Astrocyte of the cerebellum (primary cell): ENCODE measurements at places on chromosomes 1 and 21.

DNA sequence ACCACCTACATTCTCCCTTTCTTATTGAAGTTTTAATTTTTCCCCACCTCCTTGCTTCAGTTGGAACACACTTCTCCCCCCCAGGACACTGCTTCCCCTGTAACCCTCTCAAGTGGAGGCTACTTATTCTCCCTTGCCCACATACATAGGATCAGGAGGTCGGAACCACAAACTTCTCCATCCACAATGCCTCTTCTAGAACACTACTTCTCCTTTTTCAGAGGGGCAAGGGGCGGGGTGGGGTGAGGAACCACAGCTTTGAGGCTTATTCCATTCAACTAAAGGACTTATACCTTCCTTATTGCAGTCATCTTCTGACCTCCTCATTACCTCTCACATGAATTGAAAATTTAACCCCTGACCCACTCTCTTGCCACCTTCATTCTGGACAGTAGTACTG is 81.3 kb downstream of the NEK7 start:
- no peak for DNase-seq

- DNase-seq, result no peak
Measured at GRCh38 chr21:39842741-39843459, 24.3 kb upstream of the PCP4 start.

GRCh38 chr1:87117761-87118368 is 203.4 kb downstream of the HS2ST1 start:
- no peak for DNase-seq

GRCh38 chr1:181318858-181319235 is 164.5 kb upstream of the CACNA1E start:
- no peak for DNase-seq

- DNase-seq, result peak; percentile 44
Measured at GRCh38 chr1:224434691-224435317, at the start of gene WDR26. WDR26 (minus strand) TSS chr1:224434797.

GRCh38 chr21:30245061-30245460 is 29.2 kb upstream of the CLDN8 start:
- DNase-seq, result no peak

DNA sequence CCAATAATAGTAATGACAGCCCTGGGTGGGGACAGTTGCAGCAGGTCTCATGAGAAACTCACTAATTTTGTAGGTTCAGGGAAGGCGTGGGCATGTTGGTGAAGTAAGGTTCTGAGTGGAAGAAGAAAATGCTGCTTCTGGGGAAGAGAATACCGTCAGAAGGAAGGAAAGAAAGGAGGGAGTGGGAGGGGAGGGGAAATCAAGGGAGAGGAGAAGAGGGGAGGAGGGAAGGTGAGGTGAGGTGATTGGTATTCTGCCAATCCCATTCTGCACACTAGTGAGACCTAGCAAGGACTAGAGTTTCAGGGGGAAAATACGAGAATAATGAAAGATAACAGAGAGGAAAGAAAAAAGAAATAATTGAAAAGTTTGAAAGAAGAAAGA is 32.4 kb upstream of the MGST3 start:
- DNase-seq, result no peak

- no peak for DNase-seq
Measured at GRCh38 chr1:47510282-47510811, 72.5 kb downstream of the FOXD2 start.

- peak; percentile 24 for DNase-seq
Measured at GRCh38 chr21:15667010-15667409, 62.8 kb upstream of the USP25 start.

GRCh38 chr1:161738627-161739287 is 10.8 kb upstream of the DUSP12 start:
- peak; percentile 48 for DNase-seq

DNA sequence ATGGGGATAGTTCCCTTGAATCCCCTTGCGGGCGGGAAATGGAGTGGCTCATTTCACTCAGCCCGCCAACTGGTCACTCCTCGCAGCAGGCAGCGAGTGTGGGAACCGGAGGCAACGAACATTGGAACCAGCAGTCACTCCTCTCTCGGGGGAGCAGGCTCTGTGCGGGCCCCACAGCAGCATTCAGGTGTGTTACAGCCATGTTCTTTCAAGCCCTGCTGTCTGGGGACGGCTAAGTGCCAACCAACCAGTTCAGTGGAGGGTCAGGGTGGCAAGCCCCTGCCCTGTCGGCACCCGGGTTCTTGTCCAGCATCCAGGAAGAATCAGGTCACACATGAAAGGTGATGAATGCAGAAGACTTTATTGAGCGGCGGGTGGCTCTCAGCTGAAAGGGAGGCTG is 370.5 kb downstream of the NUF2 start:
- no peak for DNase-seq

DNA sequence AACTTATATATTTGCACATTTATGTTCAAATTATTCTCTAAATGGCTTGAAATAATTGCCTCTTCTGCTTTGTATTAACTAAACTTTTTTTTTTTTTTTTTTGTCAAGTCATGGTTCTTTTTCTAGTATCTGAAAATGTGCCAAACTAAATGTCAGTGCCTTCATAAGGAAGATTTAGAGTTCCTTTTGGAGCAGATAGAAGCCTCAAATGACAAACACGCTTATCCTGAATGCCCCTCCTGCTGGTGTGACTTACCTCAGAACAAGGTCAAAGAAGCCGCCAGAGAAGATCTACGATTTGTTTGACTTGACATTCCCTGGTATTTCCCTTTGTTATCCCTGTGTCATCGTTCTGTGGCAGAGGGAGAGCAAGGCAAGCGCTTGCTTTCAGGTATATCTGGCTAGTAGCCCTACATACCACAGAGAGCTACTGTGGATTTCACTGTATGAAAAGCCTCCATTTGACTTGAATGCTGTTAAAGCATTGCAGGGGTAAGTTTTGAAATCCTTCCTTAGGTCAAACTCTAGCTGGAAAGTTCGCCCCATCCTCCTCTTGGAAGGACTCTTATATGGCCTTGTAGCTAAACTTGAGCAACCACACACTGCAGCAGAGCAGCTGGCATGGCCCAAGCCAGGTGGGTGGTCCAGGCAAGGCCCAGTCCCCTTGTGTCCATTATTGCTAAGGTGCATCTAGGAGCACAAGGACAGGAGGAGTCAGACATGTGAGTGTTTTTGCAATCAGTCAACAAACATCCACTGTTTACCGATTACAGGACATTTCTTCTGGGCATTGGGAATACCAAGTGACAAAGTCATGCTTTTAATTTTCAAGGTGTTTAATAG is 285.4 kb upstream of the USP25 start:
- DNase-seq, result no peak

GRCh38 chr1:241612533-241613477 is 27.4 kb downstream of the CHML start:
- DNase-seq, result peak; percentile 72

DNA sequence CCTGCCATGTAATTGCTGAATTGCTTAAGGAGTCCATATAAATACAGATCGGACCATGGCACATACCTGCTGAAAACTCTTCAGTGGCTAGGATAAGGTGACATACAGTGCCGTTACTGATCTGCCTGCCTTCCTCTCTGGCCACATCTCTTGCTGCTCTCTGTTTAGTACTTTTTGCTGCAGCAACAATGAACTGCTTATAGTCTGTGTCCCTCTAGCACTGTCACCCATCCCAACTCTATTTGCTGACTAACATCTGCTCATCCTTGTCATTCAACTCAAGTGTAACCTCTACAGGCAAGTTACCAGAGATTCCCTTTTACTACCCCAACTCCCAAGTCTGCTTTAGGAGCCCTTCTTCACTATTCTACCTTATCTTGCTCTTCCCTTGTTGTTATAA is 65.6 kb downstream of the GTF2B start:
- no peak for DNase-seq

GRCh38 chr1:38328278-38329035 is 281.9 kb upstream of the POU3F1 start:
- no peak for DNase-seq

DNA sequence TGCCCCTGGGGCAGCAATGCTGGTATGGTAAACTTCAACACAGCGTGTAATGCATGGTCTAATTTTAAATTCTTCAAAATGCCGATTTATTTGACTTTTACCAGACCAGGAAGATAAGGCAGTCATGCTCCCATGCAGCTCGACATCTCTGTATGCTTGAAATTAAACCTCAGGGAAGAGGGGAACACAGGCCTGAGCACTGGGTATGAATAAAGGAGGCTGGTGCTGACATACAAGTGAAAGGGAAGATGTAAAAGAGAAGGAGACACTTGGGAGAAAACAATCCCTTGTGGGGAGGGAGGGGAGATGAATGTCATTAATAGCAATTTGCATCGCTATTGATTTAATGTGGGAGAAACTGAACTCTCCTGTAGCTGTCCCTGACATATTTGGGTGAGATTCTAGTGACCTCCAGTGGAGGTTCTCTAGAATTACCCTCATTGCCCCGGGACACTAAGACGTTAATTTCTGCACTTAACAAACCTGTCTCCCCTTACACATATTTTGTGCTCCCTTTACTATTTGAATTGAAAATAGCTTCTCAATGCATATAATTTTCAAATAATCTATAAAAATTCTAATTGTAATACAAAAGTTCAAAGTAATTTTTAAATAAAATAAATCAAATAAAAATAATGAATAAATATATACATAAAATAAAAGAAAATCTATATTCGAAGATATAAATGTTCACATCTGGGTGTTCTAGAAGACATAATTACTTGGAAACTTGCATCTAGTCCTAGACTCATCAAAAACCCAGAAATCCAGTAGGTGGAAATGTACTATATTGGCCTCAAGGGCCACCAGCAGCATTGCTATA is 283.1 kb downstream of the LMX1A start:
- DNase-seq, result peak; percentile 45

DNA sequence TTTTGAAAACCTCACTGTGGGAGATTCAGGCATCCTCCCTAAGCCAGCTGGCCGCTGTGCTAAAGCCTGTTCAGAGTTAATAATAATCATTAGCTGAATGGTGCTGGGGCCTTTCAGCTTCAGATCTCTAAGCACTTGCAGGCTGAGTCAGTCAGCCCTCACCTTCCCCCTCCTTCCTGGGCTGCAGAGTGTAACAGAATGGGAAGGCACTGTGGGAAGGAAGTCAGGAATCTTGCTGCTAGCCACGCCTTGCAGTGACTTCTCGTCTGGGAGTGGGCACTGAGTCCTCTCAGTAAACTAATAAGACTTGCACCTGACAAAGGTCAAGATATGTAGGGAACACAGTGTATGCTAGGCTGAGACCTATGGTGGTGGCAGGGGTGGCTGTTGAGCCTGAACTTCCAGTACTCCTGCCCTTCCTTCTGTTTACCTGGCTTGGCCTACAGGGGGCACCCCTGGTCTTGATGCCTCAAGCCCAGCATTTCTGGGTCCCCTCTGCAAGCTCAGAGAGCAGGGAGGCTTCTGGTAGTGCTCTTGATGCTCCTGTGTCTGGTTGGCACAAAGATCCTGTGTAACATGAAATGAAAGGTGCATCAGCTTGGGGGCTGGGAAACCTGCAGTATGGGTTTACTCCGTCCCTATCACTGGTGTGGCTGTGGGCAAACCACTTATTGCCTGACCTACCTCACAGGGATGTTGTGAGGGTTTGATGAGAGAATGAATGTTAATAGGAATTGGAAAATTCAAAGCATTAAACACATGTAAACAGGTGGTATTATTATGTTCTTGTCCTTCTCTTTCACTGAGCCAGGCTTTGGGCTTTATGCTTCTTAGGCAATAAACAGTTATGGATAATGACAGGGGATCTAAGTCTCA is 6.0 kb downstream of the CYB561D1 start:
- no peak for DNase-seq

DNA sequence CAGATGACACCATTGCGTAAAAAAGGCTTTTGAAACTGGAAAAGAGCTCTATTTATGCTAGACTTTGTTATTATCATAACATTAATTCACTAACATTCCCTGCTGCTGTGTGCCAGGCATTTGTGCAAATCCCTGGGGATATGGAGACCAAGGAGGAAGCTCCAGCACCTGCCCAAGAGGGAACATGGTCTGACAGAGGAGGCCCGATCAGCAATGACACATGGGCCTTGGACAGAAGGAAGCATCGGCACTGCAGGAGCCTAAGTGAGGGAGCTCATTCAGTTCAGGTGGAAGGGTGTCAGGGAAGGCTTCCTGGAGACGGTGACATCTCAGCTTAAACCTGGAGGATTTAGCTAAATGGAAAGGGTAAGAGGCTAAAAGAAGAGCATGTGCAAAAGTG is 13.9 kb downstream of the CAMK2N1 start:
- no peak for DNase-seq

GRCh38 chr1:183674886-183675285 is 21.8 kb upstream of the APOBEC4 start:
- DNase-seq, result no peak

DNA sequence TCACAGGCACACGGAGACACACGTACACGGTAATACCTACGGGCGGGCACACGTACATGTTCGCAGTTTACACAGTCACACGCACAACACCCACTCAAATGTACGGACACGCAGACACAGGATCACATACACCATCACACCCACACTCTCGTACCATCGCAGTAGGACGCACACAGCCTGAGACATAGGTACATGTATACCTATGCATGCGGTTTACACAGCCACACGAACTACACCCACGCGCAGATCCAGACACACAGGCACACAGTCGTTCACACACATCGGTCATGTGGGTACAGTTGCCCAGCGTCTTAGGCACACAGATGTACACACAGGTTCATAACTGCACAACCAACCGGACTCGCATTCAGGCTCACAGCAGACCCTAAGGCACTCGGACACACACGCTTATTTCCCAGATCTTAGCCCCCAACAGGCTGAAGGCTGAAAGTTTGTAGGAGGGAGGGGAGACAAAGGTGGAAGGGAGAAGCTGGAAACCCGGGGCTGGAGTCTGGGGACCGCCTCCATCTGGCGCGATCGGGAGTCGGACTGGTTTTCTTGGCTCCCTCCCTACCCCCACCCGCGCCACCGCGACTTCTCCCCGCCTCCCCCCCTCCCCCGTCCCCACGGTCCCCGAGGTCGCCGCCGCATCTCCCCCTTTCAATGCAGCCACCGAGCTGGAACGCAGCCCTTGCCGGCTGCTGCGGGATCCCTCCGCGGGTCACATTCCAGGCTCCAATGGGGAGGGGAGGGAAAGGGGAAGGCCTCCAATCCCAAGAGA is 51.9 kb upstream of the SYNC start:
- DNase-seq, result no peak

GRCh38 chr1:145711213-145711651 is 4.1 kb upstream of the PDZK1 start:
- DNase-seq, result no peak

GRCh38 chr1:246404078-246404477 is 103.0 kb downstream of the SMYD3 start:
- no peak for DNase-seq

DNA sequence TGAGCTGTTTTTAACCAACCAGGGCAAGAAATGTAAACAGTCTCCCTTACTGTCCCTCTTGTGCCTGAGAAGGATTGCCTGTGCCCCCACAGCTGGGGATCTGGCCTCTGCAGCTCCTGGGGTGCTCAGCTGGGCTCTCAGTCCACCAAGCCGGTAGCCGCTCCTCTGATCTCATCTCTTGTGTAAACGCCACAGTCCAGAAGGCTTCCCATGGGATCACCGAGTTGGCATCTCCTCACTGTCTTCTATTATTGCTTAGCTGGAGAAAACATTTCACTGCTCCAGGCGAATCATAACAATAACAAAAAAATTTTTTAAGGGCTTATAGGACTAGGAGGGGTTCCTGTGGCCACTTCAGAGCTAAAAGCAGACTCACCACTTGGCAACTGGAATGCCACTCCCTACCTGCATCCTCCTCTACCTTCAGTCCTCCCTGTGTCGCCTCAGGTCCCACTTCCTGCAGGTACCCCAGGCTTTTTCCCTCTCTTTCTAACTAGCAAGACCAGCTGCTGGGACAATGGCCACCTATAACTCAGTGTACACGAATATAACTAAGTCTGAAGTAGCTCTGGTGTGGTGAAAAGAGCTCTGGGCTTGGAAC is 75.8 kb downstream of the ATP1A1 start:
- DNase-seq, result no peak
